ENCODE measurements at places on chromosomes 11 and 22. TPM values are rescaled to one million over a fixed set of nuclear protein-coding genes. Genes with fewer than 3 reads are reported as not detected.

BIK gene
- total RNA-seq, result 10.6 TPM

HSPB2 gene
- total RNA-seq, result 0.80 TPM

OR5J2 gene
- not detected for total RNA-seq

ALG8 gene
- total RNA-seq, result 63.4 TPM

MISFA gene
- total RNA-seq, result 7.9 TPM

IL18 gene
- 59.1 TPM for total RNA-seq

GRCh38 chr11:79438631-79439409 is 2.0 kb downstream of the TENM4 start:
- DNase-seq, result no peak

GRCh38 chr11:72584293-72584938 is 89.8 kb downstream of the PDE2A start:
- no peak for DNase-seq

GRCh38 chr11:86149792-86150191 is 80.9 kb upstream of the PICALM start:
- no peak for DNase-seq

- peak; percentile 76 for DNase-seq
Observed at GRCh38 chr22:37675930-37676735, 697 bp downstream of the LGALS1 start.

- no peak for DNase-seq
Observed at GRCh38 chr11:353179-353873, 16.0 kb upstream of the B4GALNT4 start.

DNA sequence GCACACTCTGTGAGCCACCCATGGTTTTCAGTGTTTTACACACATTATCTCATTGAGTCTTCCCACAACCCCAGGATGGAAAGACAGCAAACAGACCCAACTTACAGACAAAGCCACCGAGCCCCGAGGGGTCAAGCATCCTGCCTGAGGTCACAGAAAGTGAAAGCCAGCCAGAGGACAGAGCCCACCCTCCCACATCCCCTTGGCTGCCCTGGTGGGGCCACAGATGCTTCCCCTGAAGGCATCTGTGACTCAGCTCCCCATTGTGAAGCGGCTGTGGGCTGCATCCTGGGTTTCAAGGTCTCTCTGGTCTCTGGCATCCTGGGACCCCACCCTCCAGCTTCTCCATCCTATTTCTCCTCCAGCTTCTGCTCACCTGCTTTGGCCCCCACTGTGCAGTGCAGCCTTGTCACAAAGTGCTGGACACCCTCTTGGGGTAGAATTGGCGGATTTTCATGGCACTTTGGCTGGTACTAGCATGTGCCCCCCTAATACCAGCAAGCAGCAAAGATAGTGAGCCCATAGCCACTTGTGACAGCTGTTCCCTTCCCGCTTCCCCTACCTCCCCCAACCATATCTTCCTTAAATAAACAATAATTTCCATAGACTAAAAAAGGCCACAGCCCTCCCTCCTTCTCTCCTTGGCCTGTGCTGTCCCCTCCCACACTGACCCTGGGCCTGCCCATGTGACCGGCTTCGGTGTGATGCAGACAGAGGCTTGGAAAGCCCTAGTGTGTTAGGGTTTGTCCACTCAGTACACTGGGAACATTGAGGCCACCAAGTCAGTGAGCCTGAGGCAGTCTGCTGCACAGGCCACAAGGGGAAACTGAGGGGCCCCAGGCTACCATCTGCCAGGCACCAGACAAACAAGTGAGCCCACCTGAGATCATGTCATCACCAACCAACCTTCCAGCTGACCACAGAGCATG is 53.9 kb upstream of the SHISAL1 start:
- DNase-seq, result no peak

DNA sequence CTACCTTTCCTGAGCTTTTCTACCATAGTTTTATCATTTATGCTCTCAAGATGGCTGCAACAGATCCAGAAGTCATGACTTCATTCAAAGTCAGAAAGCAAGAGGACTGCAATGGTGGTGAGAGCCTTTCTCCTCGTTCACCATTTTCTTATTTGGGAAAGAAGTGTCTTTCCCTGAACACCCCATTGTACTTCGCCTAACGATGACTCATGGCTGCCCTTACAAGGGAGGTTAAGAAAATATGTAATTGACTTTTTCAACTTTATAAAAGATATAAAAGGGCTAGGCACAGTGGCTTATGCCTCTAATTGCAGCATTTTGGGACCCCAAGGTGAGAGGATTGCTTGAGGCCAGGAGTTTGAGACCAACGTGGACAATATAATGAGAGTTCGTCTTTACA is 541.7 kb downstream of the METTL15 start:
- DNase-seq, result no peak

All from PC-9 (cell line).